Activated T-helper 9 cell treated with anti-CD3 and anti-CD28 coated beads, Interleukin-2, amount 50 U/mL, for 16 hours (primary cell): ENCODE measurements at places on chromosomes 16 and 17.
A peak's percentile ranks its signal among the peaks of the same experiment; 100 is the strongest.

DNA sequence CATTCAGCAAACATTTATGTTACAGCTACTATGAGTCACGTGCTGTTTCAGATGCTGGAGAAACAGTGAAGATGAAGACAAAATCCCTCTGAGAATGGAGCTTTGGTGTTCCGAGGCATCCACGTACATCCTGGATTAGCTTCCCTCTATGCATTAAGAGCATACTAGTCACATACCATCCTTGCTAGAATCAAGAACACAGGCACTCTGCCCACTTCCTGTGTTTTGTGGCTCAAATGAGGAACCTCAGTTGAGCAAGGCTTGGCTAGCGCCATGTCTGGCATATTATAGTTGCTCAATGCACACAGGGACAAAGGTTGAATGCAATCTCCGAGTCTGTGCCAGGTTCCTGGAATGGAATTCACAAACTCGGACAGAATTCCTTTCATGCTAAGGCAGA, 297.5 kb downstream of the XYLT1 start:
- no peak for DNase-seq

- no peak for DNase-seq
Observed at GRCh38 chr17:49471089-49471683, 23.9 kb upstream of the NGFR start.

DNA sequence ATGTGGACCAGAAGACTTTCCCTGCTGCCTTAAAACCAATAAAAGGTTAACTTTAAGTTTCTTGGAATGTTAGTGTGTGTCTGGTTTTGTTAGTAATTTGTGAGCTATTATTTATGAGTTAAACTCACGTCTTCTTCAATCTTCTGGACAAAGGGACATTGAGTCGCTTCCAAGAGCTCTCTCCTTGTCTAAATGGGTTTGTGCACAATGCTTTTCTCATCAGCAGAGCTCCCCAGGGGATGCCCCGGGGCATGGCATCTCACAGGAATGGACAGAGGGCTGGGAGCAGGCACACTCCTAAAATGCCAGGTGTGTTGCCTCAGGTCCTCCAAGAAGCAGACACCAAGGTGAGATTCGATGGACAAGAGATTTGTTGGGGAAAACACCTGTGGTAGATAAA, 90.5 kb downstream of the RGS9 start:
- no peak for DNase-seq

- no peak for DNase-seq
Observed at GRCh38 chr16:85541980-85542900, 70.9 kb upstream of the GSE1 start.

DNA sequence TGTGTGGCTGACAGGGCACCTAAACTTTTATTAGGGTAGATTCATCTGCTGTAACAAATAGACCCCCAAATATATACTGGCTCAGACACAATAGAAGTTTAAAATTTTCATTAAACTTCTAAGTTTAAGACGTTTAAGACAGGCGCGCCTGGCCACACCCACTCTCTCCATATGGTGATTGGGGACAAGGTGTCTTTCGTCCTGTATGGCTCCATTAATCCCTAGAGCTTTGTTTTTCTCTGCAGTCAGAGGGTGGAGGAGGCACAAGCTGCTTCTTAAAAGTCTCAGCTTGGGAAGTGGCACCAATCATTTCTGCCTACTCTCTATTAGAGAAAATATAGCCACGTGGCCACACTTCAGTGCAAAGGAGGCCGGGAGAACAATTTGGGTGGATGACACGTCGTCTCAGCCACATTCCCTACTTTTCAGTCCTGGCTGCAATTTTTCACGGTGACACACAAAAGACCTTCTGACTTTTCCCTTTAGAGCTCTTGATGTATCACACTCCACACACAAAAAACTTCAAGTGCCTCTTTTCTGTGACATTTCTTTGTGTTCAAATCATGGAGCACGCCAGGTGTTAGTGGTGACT, 125.5 kb upstream of the CACNG3 start:
- no peak for DNase-seq

DNA sequence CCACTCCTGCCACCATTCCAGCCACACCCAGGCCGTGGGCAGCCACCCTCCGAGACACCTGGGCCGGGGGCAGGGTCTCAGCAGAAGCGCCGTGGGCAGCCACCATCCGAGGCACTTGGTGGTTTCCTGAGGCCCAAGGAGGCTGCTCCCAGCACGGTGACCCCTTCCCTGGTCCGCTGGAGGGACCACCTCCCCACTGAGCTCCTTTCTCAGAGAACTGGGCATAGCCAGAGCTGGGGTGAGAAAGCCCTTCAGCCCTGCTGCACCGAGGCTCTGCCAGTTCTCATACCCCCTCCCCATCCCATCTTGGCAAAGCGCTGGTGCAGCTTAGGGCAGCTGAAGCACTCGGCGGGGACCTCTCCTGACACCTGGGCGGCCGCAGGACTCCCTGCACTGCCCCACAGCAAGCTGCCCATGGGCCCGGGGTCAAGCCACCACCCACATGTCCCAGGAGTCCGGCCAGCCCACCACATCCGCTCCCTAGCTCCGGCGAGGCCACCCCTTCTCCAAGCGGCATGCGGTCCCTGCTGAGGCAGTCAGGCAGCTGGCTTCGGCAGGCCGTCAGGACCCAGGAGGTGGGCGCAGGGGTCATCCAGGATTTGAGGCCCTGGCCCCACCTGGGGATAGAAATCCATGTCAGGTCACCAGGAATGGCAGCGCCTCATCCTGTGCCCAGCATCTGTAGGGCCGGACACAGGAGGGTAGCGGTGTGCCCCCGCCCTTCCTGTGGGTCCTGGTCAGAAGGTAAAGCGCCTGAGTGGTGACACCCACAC, 1.3 kb upstream of the CYBA start:
- DNase-seq: no peak

DNA sequence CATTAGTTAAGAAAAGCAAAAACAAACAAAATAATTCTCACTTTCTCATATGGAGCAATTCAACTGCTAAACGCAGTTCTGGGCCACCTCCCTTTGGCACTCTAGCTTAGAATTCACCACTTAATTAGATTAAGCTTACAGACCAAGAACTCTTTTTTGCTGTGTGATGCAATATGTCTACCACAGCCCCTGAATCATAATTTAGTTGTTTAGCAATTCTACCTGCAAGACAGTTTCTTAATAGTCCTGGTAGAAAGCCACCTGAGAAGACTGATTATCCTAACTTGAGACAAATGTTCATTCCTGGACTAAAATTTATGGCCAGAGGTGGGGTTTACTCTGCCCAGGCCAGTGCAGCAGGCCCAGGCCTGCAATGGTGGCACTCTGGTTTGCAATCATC, 205.9 kb downstream of the HS3ST3A1 start:
- DNase-seq: no peak

DNA sequence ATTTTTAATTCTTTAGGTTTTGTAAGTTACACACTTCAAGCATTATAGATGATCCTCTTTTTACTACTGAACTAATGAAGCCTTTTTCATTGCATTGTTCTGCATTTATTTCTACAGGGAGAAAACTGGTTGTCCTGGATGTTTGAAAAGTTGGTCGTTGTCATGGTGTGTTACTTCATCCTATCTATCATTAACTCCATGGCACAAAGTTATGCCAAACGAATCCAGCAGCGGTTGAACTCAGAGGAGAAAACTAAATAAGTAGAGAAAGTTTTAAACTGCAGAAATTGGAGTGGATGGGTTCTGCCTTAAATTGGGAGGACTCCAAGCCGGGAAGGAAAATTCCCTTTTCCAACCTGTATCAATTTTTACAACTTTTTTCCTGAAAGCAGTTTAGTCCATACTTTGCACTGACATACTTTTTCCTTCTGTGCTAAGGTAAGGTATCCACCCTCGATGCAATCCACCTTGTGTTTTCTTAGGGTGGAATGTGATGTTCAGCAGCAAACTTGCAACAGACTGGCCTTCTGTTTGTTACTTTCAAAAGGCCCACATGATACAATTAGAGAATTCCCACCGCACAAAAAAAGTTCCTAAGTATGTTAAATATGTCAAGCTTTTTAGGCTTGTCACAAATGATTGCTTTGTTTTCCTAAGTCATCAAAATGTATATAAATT, 53.0 kb downstream of the TUBD1 start:
- DNase-seq: no peak

GRCh38 chr17:49035470-49036269, 38.5 kb downstream of the IGF2BP1 start:
- DNase-seq: no peak

DNA sequence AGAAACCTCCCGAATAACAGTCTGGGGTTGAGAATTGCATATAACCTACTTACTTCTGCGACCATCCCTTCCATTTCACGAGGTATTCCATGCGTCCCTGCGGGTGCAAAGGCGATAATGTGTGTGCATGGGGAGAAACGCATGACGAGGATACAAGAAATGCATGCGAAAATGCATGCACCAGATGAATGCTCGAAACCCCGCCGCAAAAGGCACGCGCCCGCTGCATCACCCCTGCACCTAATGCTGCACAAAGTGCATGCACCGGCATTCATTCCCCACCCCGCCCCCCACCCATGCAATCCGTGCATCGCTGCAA, 474 bp downstream of the CBX8 start:
- no peak for DNase-seq

DNA sequence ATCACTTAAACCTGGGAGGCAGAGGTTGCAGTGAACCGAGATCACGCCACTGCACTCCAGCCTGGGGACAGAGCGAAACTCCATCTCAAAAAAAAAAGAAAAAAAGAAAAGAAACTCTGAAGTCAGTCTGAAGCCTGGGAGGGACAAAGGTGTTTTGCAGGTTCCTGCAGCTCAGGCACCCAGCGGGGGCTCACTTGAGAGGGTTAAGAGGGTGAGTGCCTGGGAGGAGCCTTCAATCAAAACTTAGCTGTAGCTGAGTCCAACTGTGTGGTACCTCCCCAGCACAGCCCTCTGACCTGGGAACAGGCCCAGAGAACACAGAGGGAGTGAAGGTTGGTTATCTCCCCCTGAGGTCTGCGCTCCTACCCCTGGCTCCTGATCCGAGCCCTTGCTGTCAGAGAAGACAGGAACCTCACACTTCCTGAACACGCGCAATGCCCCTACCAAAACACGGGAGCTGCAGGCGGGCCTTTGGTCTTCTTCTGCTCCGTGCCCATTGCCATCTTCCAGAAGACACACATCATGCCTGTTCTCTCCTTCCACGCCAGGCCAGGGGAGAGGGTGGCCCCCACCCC, 20.4 kb upstream of the ZC3H18 start:
- no peak for DNase-seq

DNA sequence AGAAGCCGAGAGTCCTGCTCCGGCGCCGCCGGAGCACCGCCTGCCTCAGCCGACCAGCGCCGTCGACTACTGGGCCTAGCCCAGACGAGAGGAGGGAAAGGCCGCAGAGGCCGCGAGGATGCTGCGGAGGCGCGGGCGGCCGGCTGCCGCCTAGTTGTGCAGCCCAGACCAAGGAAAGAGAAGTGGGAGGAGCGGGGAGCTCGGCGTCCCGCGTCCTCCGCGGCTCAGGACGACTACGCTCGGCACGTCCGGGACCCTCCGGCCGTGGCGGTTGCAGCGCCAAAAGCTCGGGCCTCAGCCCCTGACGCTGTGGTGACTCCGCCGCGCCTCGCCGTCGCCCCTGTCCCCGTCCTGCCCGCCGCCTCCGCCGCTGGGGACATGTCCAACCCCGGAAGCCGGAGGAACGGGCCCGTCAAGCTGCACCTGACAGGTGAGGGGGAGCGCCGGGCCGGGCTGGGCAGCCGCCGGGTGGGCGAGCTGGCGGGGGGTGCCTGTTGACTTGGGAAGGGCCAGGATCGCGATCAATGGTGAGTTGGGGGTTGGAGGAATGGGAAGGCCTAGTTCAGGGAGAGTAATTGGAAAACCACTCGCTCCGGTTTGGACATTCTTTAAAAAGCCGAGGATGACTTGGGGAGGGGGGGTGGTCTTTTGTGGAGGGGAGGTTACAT, 37.7 kb downstream of the RNF135 start:
- DNase-seq: peak; percentile 33

DNA sequence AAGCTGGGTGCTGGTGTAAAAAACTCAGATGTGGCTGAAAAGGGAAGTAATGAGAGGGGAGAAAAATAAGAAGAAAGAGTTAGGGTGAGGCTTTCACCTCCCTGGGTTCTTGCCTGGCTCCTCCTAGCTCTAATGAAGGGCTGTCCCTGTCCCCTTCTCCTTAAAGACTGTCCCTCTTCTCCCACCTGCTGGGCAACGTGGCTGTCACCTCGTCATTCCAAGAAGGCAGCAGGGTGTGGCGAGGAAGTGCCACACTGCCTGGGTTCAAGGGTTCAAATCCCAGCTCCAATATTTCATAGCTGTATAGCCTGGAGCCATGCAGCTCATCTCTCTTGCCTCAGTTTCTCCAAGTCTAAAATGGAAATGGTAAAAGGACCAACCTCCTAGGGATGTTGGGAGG, 122.5 kb upstream of the CACNG5 start:
- no peak for DNase-seq

DNA sequence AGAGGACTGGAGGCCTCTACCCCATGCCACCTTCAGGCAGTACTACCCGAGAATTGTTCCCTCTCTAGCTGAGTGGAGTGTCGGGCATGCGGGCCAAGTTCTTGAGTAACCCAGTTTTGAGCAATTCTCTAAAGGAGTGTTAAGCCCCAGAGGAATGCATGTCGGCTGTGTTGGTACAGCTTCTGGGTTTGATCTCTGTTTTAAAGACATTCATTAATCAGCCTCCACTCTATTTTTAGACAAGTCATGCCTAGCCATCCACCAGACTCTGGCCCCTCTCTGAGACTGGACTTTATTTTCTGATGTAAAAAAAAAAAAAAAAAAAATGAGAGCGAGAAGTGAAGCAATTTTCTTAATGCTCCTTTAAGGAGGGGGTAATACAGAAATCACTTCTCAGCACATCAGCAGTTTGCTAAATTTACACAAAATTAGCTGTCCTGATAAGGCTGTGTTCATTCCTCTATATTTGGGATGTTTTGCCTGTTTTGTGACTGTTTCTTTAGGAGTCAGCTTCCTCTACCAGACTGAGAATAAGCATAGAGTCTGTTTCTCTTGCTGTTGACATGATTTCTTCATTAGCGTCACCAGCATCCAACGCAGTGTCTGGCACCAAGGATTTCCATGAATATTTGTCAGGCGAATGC, 88.7 kb downstream of the AXIN2 start:
- DNase-seq: no peak

DNA sequence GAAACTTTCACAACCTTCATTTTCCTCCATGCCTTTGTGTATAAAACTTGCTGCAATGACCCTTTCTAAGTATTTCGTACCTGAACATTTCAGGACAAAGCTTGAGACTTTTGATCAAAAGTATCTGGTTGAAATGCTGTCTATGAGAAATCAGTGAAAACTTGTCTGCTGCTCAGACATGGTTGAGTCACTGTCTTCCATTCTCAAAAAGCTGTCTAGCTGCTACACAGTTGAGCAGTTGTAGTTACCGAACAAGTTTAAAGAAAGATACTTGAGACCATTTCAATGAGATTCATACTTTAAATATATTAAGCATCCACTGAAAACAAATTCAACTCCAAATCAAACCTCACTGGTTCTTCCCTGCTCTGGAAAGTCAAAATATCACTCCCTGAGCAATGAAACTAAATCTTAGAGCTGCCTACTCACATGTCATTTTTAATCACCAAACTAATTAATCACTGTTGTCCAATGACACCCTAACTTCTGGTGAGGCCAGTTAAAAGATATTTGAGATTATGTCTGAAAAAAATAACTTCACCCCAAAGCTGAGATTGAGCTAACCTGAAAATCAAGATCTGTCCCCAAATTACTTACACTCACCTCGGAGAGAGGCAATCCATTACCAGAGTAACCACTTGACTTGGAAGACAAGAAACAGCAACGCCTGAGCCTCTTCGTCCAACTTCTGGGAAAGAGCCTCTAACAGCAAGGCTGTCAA, 488 bp downstream of the TMEM100 start:
- no peak for DNase-seq

GRCh38 chr17:43548689-43549379, 2.7 kb upstream of the ETV4 start:
- DNase-seq: no peak
